Bone marrow (tissue), 2 donors: ENCODE measurements at places on chromosomes 2 and 18.

DNA sequence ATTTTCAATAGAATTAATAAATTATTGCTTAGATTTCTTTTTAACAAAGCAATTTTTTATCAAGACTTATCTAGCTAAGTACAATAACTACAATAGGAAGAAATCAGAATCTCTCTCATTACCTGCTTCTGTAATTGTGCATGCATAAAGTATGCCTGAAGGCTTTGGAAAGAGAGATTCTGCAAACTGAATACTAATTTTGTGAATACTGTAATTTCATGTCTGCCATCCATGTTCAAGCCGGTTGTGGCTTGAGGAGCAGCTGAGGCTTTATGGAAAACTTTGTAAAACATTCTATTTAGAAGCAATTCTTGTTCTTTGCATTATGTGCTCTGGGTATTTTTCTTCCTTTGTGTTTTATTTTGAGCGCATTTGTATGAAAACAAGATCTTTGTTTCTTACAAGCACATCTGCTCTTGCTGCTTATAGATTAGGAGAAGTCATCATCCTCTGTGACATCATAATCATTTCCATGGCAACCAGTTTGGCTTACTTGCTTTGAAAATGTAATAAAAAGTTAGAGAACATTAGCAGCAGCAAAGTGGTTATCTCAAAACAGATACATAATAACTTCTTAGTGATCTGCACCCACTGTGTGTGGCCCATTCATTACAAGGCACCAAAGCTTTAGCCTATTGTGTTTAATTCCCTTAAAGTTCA is 16.0 kb upstream of the IKZF2 start:
- no peak for DNase-seq

DNA sequence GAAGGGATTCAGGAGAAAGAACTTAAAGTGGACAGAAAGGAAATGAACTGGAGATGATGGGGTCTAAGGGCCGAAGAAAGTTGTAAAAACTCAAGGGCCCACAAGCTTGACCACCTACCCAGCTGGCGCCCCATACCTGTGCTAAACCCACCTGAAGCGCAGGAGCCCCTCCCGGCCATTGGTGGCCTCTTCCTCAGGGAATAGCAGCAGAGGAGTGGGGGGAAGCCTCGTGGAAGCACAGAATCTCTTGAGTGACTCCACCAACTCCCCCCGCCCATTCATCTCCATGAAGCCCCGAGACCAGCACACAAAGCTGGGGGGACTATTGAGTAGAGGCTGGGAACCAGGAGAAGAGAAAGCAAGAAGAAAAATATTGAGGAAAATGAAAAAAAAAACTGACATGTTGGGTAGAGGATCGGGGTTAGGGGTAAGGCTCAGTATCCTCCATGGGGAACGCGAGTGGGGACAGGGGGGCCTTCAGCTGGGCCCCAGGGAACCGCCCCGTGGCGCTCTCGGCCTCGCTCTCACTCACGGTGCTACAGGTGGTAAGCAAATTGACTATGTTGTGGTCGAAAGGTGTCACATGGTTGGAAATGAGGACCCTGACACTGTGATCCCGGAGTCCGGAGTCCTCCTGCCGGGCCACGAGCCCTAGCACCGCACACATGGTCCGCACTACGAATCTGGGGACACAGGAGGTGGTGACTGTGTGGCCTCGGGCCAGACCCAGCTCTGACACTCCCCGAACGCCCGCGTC is 728 bp downstream of the AUP1 start:
- DNase-seq, result no peak

GRCh38 chr2:138356178-138356577 is 145.4 kb upstream of the SPOPL start:
- no peak for DNase-seq

DNA sequence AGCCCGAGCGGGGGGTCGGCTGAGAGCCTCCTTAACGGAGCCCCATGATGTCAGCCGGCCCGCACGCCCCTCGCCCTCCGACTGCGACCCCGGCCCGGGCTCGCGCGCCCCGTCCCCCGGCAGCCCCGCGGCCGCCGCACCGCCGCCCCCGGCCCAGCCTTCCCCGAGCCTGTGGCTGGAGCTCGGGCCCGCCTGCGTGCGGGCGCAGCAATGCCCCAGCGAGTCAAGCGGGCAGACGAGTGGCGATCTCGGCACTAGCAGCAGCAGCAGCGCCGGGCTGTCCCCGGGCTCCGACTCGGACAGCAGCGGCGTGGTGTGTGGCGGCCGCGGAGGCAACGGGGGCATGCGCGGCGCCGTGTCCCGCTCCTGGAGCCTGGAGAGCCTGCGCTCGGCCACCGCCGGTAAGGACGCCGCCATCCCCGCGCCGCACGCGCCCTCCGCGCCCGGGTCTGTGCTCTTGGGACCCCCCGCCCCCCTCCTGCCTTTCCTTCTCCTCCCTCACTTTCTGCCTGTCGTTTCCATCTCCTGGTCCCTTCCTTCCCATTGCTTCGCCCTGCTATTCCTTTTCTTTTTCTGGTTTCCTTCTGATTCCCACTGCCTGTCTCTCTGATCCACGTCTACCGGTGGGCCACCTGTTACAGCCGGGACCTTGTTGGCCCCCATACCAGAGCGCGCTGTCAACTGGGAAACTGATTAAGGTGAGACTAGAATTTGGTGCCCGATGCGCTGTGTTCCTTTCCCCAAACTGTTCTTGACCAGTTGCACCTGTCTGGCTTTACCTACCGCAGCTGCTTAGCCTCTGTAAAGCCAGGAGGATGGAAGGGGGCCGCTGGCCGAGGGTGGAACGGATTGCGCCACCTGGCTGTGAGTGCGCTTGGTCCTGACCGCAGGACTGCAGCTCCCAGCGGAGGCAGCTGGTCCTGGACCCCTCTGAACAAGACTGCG is 127.4 kb downstream of the ARHGEF4 start:
- DNase-seq, result no peak

DNA sequence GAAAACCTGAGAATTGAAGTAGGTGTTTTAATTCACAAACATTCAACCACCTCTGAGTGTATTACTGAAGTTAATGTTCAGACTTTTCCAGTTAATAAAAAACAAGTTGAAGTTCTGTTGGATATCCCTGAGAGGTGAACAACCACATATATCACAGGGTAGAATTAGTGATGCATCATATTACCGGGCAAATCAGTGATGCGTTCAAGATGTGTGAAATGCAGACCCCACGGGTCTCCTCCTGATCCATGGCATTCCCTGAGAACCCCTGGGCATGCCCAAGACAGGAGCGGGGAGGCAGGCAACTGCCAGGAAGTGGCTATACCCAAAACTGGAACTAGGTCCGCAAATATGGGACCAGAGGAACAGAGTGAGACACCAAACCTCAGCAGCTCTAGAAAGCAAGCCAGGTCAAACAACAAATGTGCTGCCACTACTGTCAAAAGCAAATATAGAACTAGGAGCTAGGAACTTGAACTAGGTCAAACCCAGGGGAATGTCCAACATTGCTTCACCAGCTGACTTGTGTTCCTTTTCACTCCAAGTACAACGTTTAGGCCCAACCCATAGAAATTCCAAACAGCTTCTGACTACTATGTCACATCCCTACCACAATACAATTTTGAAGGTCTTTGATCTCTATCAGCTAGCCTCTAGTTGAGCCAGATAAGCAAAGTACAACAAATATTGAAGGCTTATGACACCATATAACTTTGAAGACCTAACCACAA is 20.2 kb downstream of the PSTPIP2 start:
- DNase-seq, result no peak

- no peak for DNase-seq
Observed at GRCh38 chr2:240300840-240301239, 134.6 kb upstream of the GPC1 start.

GRCh38 chr2:143162123-143162837 is 33.1 kb downstream of the ARHGAP15 start:
- peak; percentile 60 for DNase-seq

DNA sequence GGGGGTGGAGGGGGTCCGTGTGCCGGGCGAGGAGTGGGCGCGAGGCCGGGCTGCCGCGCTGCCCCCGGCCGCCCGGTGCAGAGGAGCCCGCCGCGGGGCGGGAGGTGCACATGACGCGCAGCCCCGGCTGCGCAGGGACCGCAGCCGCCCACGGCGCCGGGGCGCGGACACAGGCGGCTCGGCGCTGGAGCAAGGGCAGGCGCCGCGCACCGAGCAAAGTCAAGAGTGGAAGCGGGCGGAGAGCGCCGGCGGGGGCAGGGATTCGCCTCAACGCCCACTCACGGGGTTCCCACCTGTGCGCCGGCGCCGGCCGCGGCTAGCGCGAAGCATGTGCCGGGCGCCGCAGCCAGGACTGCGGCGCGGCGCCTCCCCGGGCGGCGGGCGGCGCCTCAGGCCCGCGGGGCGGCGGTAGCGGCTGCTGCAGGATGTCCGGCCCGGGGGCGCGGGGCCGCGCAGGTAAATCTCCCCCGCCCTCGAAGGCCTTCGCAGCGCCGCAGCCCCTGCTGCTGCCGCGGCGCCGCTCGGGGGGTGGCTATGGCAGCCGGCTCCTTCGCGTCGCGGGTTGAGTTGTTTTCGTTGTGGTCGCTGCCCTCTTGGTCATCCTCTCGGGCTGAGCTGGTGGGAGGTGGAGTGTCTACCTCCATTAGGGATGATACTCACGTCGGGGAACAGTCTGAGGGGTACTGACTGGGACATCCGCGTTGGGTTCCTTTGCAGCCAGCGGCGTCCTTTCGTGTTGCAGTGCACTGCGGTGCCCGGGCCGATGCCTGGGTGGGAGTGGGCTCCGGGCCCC is 216.3 kb upstream of the DTNA start:
- no peak for DNase-seq

DNA sequence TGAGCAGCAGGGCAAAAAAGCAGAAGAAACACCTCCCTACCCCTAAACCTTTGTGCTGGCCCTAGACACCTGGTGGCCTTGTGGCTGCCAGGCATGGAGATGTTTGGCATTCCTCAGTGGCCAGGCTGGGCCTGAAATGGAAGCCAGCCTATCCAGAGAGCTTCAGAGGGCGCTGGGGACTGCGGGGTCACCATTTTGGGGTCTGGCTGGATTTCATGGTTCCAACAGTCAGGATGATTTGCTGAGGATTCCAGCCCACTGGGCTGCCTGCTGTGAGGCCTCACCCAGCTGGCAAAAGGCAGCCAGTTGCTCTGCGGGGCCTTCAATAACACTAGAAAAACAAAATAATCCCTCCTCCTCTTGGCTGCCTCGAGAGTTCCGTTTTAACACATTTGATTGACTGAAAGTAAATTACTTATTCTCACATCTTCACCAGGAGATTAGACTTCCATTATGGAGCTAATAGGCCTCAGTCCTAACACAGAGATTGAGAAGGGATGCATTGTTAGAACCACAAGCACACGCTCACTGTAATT is 154.1 kb downstream of the EN1 start:
- no peak for DNase-seq

DNA sequence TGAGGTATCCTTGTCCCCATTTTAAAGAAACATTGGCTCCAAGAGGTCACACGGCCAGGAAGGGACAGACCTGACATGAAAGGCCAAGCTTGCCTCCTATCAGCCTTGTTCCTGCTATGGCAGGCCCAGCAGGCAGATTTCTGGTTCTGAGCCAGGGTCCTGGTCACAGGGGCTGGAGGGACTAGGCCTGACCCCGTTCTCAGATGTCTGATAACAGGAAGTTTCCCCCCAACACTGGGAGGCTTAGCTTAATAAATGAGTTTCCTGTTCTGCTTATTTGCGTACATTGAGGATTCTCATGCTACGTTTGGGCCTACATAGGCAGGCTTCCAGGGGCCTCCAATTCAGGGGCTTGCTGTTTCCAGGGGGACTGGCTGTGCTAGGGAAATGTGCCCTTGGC is 107.8 kb upstream of the LTBP1 start:
- DNase-seq, result no peak
